NCI-H2227 treated with DMSO at 0.1 percent for 48 hours (cell line): ENCODE measurements at places on chromosomes 5 and 9.

DNA sequence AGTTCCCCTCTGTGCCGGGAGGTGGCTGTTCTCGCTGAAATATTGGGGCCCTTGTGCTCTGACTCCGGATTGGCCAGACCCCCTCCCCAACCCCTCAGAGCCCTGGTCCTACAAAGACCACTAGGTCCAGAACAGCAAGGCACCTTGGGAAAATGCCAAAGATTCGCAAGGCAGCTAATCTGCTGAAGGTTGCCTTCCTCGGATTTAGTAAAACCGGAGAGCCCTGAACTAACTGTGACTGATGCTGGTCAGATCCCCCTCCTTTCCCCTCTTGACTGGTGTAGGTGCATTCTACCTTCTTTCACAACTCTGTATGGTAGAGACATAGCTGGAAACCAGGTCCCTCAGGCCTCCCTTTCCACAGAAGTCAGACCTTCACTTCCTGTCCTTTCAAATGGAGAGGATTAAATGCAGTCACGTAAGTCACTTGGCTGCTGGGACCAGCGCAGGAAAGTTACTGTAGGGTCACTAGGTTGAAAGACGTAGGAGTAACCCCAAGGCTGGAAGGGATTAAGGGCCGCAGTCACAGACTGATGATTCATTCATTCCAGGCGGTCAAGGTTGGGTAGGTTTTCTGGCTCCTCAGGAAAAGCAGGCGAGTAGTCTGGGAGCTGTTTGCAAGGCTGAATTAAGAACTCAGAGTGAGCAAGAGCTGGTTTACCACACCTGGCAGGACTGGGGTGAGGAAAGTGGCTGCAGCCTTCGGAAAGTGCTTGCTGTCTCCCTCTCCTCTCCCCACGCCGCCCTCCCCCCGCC, 5.3 kb downstream of the BARX1 start:
- no peak for DNase-seq

GRCh38 chr9:134983074-134983473, 65.4 kb upstream of the FCN1 start:
- DNase-seq: no peak

- no peak for DNase-seq
Measured at GRCh38 chr5:143435210-143435657, 31.7 kb upstream of the NR3C1 start.

DNA sequence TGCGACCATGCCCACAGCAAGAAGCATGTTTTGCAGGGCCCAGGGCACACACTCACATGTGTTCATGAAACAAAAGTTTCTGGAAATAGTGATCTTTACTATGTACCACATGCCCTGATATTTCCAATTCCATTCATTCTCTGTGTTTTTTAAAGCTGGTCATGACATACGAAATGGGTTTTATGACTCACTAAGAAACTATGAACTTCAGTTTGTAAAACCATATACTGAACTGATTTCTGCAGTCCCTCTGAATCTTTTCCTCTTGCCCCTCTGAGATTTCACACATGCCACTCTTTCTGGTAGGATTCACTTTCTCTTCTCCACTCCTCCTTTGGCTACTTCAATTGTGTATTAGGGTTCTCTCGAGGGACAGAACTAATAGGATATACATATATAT, 416.1 kb upstream of the TRPC7 start:
- DNase-seq: no peak
